ENCODE measurements at places on chromosomes 6 and 20.

GRCh38 chr20:51628533-51629398 is 86.2 kb upstream of the NFATC2 start:
- DNase-seq = peak; percentile 40

DNA sequence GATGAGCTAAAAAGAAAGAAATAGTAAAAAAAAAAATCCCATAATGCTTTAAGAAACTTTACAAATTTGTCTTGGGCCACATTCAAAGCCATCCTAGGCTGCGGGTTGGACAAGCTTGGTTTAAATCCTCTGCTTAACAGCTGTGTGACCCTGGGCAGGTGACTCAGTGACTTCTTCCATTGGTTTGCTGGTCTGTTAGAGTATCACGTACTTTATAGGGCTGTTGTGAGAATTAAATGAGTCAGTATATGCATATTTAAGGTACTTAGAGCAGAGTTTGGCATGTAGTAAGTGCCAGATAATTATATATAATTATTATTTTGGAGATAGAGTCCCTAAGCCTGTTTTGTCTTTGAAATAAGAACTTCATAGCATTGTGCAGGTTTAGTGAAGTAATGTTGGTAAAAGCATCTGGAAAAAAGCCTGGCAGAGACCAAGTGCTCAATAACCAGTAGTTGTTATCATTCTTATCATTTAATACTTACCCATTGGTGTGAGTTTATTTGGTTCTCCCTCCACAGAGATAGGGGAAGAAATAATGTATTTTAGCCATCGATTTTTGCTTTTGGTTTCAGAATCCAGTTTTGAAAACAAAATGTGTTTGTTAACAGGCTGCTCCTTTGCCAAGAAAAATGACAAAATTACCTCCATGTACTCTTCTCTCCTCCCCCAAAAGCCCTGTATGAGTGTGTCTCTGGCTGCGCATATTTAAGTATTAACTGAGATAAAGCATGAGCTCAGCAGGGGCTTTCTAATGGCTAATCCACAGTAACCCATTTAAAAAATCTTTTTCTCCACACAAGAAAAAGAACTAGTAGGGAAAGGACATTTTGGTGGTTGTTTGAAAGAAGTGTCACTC is 67.2 kb downstream of the FOXO3 start:
- DNase-seq = peak; percentile 70

- DNase-seq = peak; percentile 47
These were observed 1104.2 kb upstream of the CITED2 start for GRCh38 chr6:140478631-140479030.

DNA sequence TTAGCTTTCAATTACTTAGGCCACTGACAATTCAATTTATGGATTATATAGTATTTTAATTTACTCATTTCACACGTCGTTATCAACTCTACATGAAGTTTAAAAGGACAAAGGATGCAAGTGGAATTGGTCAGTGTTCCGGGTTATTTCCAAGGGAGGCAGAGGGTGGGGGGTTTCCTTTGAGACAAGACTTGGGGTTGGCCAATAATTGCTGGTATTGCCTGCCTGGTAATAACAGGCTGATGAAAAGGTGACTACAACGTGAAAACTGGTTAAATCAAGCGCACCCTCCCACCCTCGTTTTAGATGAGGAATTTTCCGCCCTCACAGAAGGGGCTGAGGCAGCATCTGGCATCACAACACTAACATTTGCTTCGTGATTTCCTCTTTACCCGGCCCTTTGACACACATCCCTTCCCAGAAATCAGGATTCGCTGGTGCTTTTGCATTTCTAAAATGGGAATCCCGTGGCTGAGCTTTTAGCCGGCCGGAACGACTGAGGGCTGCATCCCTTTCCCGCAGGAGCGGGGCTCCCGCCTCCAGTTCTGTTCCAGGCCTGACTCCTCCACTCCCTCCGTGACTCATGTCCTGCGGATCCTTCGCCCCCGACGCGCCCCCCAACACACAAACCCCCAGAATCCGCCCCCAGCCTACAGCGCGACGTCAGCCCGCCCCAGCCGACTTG is 999 bp upstream of the PIM1 start:
- peak; percentile 81 for DNase-seq

DNA sequence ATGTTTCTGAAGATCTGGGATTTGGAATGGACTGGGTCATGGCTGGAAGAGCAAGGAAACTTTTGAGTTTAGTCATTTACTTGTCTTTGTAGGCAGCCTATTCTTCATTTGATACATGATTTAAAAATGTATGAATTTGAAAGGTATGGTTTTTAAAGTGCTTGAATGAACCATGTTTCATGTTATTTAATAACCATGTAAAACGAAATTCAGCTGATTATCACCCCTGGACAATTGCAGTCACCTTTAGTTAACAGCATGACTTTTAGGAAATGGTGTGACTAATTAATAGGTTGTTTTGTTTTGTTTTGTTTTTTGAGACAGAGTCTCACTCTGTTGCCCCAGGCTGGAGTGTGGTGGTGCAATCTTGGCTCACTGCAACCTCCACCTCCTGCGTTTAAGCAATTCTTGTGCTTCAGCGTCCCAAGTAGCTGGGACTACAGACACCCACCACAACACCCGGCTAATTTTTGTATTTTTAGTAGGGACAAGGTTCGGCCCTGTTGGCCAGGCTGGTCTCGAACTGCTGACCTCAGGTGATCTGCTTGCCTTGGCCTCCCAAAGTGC is 2.1 kb downstream of the STX11 start:
- DNase-seq = no peak
